AG08396 (cell line): ENCODE measurements at places on chromosomes 5 and 9.

- no peak for DNase-seq
Observed at GRCh38 chr5:111582451-111582850, 70.1 kb upstream of the STARD4 start.

DNA sequence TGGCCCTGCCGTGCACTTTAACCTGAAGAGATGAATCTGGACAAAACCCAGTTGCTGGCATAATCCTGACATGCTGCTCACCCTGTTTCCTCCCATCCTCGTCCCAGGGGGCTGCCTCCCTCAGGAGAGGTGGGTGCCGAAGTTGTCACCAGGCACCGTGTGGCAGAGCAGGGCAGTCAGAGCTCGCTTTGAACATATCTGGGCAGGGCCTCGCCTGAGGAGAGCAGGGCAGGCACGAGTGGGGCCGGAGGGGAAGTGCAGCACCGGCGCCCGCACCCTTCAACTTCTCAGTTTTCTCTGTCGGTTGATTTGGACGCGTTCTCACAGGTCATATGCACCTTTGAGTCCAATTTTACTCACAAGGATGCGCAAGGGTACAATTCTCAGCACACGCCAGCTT is 141.1 kb upstream of the PHYKPL start:
- no peak for DNase-seq

DNA sequence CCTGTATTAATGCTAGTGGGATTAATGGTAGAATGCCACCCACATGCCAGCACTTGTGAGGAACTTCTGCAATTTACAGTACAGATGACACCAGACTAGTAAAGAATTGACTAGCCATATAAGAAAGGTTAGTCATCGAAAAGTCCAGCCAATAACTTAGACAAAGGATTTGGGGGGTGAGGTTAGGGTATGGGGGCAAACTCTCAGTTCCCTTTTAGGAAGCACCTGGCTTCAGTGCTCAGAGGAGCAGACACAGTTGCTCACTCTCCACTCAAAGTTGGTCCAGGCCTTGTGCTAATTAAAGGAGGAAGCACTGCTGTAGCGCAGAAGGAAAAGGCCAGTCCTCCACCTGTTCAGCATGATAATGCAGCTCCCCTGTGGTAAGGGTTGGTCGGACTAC is 25.2 kb downstream of the TGFBR1 start:
- DNase-seq, result no peak

DNA sequence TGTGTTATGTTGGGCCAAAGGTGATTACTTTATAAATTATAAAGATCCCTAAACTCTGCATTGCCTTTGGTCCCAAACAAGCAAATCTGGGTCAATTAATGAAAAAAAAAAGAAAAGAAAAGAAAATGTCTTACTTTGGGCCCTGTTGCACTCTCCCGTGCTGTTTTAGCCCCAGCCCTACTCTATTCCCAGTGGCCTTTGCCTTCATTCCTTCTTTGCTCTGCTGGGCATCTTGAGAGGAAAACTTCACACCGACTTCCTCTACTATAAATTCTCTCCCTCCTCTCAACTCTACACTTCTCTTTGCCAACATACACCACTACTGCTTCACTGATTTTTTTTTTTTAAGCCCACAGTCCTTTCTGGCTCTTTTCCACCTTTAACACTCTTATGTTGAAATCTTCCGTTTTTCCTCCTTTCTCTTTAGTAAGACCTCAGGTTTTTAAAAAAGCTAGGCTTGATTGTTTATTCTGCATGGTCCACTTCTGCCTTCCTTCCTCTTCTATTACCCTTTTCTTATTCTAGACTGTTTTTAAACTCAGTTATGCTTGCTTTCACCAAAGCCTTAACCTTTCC is 4.5 kb upstream of the MSMP start:
- no peak for DNase-seq

DNA sequence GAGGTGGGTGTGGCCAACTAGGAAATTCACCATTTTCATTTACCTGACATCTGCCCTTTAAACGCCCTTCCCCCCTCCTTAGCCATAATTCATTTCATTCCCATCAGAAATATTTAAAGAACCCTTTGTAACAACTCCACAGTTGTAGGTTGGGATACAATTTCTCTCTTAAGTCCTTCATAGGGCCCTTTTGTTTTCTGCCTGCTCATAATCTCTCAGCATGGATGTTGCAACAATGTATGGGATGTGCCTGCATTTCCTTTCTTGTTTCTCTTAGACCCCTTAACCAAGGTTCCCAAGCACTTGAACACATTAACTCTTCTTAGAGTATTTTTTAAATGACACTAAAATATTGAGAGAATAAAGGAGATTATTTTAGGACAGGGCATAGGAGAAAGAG is 51.7 kb upstream of the MYO10 start:
- no peak for DNase-seq

DNA sequence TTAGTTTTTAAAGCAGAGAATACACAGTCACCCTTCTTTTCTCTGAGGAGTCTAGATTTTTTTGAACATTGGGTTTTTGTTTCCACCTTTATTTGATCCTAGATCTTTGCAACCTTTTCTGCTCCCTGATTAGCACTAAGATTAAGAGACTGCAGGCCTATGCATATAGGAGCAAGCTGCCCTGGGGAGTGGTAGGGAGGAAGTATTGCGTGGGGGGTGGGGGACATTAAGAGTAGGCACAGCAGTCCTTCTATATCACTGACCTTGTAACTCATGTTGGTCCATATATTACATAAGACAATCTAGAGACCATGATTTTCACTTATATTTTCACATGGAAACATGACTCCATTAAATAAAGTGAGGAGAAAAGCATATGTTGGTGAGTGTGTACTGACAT is 149.1 kb downstream of the ADGRV1 start:
- DNase-seq, result no peak

DNA sequence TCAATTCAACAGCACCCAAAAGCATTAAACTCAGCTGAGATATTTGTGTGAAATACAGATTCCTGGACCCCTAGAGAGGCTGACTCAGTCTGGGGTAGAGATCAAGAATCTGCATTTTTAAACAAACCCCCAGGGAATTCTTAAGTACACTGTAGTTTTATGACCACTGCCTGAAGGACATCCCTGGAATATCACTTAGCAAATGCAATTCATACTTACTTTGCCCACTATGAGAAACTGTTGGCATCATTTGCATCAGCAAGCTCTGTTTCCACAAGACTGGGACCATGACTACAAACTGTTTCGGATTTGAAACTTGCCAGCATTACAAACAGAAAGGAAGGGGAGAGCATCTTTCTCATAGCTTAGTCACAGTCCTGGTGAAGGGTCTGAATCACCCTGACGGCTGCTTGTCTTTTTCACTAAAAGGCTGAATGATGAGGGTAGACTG is 63.7 kb downstream of the MLLT3 start:
- peak; percentile 72 for DNase-seq

- DNase-seq, result no peak
Observed at GRCh38 chr9:88219601-88220000, 81.3 kb upstream of the SPATA31C2 start.

DNA sequence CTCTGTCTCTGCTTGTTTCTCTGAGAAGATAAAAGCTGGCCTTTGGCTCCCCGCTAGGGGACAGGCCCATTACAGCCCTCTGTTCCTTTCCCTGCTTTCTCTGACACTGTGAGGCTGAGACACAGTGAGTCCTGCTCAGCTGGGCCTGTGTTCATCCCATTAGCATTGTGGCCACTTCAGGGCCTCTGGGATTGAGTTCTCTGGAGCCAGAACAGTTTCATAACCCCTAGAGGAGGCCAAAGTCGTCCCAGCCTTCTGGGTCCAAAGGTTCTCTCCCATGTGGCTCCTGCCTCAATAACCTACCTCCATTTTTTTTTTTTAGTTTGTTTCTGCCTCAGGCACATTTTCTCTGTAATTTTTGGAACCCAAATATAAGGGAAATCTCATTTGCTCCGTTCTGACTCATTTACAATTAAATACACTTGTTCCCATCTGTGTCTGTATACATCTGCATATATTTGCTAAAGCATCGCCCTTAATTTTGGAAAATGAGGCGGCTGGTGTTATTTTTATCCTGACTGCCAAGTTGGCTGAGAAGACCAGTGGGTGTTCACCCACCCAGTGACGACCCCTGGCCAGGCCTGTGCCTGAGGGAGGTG is 27.3 kb upstream of the CTNNA1 start:
- DNase-seq, result no peak

GRCh38 chr9:2857564-2858198 is 13.8 kb upstream of the PUM3 start:
- peak; percentile 72 for DNase-seq

- DNase-seq, result no peak
Observed at GRCh38 chr5:176822041-176822792, 11.9 kb downstream of the UNC5A start.

DNA sequence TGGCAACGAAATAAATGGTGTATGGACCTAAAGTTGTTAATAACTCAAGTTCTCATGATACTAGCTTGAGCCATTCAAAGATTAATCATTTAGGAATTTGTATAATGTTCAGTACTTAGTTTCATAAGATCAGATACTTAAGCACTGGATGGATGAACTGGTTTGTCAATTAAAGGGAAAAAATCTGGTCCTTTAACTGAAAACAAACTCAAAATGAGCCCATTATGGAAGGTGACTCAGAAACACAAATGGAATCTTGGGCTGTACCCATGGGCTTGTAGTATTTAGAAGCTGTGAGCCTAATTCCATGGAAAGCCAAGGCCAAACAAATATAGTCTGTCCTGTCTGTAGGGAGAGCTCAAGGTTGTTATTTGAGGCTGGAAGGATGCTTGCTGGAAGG is 27.6 kb upstream of the ADRB2 start:
- DNase-seq, result no peak

- peak; percentile 43 for DNase-seq
Observed at GRCh38 chr9:133991214-133991921, 756 bp downstream of the VAV2 start.

DNA sequence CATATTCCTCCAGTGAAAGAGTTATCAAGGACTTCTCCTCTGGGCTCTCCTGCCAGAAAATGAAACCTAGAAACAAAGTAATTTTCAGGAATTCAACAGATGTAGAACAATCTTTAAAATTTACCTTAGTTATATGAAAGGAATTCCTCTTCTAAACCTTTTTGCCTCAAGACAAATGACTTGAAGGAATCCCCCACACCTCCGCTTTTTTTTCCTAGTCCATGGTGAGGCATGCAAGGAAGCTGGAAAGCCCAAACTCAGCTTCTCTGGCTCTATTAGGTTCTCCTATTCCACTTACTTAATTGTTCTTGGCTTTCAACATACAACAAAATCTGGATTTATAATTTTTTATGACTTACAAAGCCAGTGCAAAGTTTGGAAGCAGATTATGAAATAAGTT is 27.2 kb downstream of the C6 start:
- DNase-seq, result no peak

- DNase-seq, result no peak
Observed at GRCh38 chr9:116565986-116566385, 121.1 kb upstream of the TRIM32 start.

DNA sequence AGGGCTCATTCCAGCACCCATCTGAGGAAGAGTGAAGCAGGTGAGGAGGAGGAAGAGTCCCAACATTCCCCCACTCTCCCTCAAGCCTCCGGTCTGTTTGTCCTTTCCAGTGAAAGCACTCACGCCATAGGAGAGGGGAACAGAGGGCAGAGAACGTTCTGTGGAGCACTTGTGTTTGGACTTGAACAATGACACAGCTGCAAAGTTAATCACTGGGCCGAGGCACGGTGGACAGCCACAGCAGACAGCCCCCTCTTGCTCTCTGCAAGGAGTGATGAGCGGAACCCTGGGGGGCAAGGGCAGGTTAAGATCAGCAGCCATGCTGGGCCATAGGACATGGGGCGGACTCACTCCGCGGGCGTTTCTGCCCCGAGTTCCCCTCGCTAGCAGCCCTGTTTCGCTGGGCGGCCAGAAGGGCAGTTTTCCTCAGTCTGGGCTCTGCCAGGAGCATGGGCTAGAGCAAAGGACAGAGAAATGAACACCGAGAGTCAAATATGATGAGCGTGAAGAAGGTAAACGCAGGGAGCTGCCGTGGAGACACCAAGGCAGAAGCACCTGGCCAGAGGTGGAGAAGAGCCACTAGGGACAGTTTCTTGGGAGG is 185.7 kb downstream of the GAPVD1 start:
- no peak for DNase-seq
